DND-41 (cell line): ENCODE measurements at places on chromosomes 12 and 14.
A peak's percentile ranks its signal among the peaks of the same experiment; 100 is the strongest.

DNA sequence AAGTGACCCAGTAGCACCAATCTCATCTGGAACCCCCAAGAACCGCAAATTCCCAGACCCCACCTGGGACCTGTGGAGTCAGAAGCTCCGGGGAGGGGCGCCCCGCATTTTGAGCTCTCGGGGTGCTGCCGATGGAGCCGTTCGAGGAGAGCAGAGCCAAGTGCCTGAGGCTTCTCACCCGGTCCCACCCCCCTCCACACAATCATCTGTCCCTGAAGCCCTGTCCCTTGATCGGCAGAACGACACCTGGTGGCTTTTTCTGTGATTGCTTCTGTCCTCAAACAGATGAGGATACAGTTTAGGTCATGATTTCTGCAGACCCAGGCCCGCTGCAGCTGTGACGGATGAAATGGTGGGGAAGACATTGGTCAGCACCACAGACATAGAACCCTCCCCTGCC is 74.7 kb downstream of the NOC4L start:
- peak; percentile 29 for DNase-seq

GRCh38 chr14:61379639-61380184 is 58.3 kb downstream of the PRKCH start:
- no peak for DNase-seq

GRCh38 chr14:104724981-104725771 is 1.1 kb downstream of the ADSS1 start:
- no peak for DNase-seq

DNA sequence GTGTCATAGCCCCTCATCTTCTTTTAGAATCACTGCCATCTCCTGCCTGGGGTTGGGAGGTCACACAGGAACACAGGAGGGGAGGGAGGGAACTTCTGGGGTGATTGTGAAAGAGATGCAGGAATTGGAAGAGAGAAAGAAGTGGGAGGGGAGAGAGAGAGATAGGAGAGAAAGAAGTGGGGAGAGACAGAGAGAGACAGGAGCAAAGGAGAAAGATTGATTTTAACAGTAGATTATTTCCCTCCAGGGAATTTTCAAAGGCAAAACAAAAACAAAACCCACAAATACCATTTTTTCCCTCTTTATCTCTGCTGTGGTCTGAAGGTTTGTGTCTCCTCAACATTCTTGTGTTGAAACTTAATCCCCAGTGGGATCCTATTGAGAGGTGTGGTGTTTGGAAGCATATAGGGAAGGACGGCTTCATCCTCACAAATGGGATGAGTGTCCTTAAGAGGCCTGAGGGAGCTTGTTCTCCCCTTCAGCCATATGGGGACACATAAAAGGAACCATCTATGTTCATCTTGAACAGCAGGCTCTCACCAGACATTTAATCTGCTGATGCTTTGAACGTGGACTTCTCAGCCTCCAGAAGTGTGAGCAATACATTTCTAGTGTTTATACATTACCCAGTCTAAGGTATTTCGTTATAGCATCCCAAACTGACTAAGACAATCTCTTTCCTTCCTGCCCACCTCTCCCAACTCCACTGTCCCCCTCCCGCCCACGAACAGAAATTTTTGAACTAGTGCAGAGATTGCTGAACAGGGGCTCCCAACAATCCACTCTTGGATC is 134.9 kb upstream of the MAX start:
- DNase-seq, result no peak

GRCh38 chr12:101901777-101902176 is 24.4 kb downstream of the DRAM1 start:
- no peak for DNase-seq

GRCh38 chr12:1919284-1919683 is 832 bp upstream of the CACNA2D4 start:
- no peak for DNase-seq

- DNase-seq, result no peak
These were observed 83.5 kb upstream of the C14orf180 start for GRCh38 chr14:104496095-104496494.

DNA sequence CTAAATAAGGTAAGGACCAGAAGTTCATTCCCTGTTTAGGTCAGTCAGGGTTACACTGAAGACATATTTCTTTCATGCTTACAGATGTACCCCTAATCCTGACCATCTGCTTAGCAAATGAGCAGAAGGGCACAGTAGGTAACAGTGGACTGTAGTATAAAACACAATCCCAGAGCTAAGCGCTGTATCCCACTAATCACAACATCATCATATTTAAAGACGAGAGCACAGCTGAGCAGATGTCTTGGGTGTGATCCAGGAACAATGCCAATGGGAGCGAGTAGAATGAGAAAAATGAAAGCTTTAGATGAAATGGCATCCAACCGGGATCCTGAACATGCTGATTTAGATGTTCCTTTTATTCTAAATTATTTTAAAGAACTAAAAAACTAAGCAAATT is 213.4 kb downstream of the CCER1 start:
- DNase-seq, result no peak

DNA sequence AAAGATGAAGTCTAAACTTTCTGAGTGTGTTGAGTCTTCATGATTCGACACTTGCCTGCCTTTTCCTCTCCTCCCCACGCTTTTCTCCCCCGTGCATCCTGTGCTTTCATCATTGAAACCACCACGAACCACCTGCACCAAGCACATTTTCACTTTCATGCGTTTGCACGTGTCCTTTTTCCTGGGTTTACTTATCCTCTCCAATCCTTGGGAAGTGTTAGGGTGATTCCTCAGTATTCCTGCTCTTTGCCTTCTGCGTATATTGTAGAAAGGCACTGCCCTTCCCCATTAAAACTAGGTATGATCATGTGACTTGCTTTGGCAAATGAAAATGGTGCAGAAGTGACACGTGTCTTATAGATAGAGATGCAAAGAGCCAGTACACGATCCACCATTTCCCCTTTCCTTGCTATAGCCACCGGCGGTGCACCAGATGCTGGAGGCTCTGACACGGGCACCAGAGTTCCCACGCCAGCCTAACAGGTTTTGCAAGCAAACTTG is 106.6 kb downstream of the BRMS1L start:
- peak; percentile 81 for DNase-seq

- DNase-seq, result no peak
These were observed 15.8 kb downstream of the MSI1 start for GRCh38 chr12:120353136-120353535.

- no peak for DNase-seq
These were observed 36.2 kb upstream of the MDM1 start for GRCh38 chr12:68368327-68368726.

DNA sequence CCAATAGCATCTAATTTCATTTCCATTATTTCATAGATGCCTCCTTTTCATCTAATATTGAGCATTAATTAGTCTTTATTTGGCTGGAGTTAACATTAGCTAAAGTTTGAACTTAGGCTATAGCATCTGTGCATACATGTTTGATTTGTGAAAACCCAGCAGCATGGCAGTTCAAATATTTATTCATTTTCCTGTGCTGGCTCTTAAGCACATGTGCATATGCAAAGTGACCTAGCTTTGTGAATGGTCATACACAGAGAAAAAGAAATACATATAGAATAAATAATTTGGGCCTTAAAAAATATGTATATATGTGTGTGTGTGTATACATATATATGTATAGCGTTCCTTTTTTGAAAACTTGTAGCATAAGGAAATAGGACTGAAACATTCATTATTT is 117.8 kb downstream of the HMGA2 start:
- no peak for DNase-seq

DNA sequence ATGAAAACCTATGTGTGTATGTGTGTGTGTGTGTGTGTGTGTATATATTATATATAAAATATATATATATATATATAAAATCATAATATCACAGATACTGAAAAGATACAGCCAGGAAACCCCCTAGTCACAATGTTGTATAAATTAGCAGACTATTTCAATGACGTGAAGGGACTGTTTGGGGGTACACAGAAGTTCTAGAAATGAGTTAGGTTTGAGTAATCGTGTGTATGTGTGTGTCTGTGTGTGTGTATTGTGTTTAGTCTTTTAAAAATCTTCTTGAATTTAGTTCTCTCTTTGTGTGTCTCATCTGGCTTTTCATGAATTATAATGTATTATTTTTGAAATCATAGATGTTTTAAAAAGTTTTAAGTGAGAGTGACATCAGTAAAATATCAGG is 21.9 kb downstream of the ADAM21 start:
- no peak for DNase-seq

GRCh38 chr14:35419429-35419841 is 14.9 kb upstream of the NFKBIA start:
- no peak for DNase-seq

- DNase-seq, result no peak
These were observed 228.6 kb downstream of the MED13L start for GRCh38 chr12:116048879-116049278.

DNA sequence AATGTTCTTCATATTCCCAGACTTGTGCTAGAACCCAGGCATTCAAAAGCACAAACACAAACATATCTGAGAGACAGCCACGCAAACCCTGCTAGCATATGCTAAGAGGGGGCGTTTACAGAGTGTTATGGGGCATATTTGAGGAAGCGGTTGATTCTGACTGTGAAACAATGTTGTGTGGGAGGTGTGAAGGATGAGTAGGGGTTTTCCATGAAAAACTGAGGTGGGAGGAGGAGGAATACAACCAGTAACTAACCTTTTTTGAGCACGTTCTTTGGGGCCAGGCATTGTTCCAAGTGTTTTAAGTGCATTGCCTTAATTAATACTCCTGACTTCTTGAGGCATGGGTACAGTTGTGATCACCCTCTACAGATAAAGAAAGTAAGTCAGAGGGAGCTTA is 499.5 kb downstream of the AACS start:
- no peak for DNase-seq

- DNase-seq, result no peak
These were observed 319 bp downstream of the GALNT6 start for GRCh38 chr12:51390891-51391282.

GRCh38 chr12:51424094-51424661 is 453 bp upstream of the SLC4A8 start:
- no peak for DNase-seq

- no peak for DNase-seq
These were observed 202.2 kb downstream of the KTN1 start for GRCh38 chr14:55782166-55782565.

DNA sequence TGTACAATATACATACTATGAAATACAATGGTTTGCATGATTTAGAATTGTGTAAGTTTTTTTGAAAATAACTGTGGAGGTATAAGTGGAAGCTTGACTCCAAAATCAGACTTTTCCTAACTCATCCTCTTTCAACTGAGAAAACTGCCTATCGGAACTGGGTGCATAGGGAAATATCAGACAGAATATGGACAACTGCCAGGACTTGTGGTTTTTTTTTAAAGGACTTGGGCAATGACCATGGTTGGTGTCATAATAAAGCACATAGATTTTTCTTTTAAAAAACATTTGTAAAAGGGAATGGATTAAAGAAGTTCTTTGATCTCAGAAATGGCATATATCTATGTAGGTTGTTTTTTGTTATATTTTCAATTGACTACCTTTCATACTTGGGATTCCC is 53.3 kb upstream of the LRRK2 start:
- DNase-seq, result no peak

- DNase-seq, result no peak
These were observed 1203.5 kb upstream of the TMEM132C start for GRCh38 chr12:127063339-127064072.

DNA sequence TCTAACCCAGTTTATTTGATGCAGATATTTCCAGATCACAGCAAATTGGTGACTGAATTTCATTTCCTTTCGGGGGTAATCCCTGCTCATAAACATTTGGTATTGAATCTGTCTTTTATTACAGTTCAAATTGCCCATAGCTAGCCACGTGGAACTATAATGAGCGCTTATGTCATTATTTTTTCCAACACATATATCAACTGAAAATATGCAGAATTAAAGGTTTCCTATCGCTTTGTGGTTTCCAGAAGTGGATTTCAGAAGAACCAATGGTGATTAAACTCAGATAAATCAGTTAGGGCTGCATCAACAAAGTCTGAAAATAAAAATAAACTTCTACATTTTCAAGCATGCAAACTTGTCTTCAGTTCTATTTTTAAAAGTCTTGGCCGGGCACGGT is 111.9 kb downstream of the PIK3C2G start:
- no peak for DNase-seq

GRCh38 chr12:7832059-7832696 is 40.5 kb downstream of the SLC2A14 start:
- DNase-seq, result peak; percentile 20
